ENCODE measurements at places on chromosomes 13 and 19.

- DNase-seq = peak; percentile 41
- peaks cover 45% of the 10 kb centered on the region for H3K4me1 ChIP-seq
- H3K4me3 ChIP-seq = no peak overlapping the region
- H3K36me3 ChIP-seq = peaks cover 17% of the 10 kb centered on the region
- peak overlapping the region; percentile 57 for H3K27ac ChIP-seq
- no peaks in the 10 kb centered on the region for H3K27me3 ChIP-seq
Observed at GRCh38 chr19:46890423-46891170, 29.8 kb downstream of the ARHGAP35 start.

DNA sequence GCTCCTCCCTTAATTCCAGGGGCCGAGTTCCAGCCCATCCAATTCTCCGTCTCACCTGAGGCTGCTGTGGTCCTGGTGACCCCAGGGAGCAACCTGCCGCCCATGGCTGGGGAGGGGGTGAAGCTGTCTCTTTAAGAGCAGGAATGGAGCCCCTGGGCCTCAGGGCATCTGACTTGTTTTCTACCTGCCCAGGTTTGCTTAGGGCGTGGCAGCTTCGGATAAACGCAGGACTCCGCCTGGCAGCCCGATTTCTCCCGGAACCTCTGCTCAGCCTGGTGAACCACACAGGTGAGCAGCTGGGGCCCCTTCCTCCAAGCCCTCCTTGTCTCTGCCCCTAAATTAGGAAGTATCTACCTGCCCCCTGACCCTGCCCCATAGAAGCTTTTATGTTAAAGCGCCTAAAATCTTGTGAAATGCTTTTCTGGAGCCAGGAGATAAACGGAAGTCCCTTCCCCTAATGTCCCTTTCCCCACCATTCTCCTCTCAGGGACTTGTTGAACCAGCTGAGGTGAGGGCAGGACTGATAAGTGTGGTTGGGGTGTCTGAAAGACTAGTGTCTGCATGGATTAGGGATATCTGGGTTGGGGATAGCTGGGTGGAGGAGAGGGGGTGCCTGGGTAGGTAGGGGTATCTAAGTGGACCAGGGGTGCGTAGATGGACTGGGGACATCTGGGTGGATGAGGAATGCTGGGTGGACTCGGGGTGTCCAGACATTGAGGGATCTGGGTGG, 614 bp downstream of the FXYD3 start:
- peak; percentile 79 for DNase-seq
- no peaks in the 10 kb centered on the region for H3K27me3 ChIP-seq
- H3K36me3 ChIP-seq = peaks cover 7% of the 10 kb centered on the region
- peaks cover 54% of the 10 kb centered on the region for H3K4me1 ChIP-seq

GRCh38 chr13:52599848-52600603, 42.2 kb upstream of the HNRNPA1L2 start:
- peak overlapping the region; percentile 78 for H3K4me3 ChIP-seq
- no peaks in the 10 kb centered on the region for H3K36me3 ChIP-seq
- DNase-seq = peak; percentile 44
- peaks cover 17% of the 10 kb centered on the region for H3K4me1 ChIP-seq
- no peaks in the 10 kb centered on the region for H3K27me3 ChIP-seq
- H3K27ac ChIP-seq = peak overlapping the region; percentile 96

GRCh38 chr13:78876915-78877549, 218.1 kb upstream of the OBI1 start:
- peaks cover 14% of the 10 kb centered on the region for H3K27me3 ChIP-seq
- H3K4me3 ChIP-seq = no peak overlapping the region
- no peak overlapping the region for H3K27ac ChIP-seq
- DNase-seq = no peak

DNA sequence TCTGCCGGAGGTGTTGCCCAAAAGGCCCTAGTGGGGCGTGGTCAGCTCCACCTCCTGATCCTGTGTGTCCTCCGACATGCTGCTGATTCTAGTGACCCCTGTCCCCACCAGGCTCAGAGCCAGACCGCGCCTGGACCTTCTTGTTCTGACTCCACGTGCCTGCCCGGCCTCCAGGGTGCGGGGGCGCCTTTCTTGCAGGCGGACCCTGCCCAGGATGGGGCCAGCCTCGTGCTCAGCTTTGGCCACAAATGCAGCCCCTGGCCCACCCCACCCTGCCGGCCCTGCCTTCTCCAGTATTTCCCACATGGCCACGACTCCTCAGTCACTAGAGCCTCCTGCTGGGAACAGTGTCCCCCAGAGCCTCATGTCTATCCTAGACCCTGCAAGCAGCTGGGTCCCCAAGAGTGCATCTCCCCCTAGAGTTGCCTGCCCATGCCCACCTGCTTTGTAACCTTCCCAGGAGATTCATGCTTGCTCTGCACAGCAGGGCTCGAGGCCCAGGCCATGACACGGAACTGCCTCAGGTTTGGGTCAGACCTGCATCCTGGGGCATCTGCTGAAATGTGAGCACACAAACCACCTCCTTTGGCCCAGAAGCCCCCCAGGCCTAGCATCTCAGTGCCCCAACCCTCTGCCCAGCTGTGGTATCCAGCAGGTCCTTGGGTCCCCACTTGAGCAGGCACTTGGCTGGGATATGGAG, 27.0 kb downstream of the TMEM161A start:
- H3K27me3 ChIP-seq = no peaks in the 10 kb centered on the region
- no peak overlapping the region for H3K4me3 ChIP-seq
- H3K27ac ChIP-seq = no peak overlapping the region
- no peak for DNase-seq
- H3K4me1 ChIP-seq = no peaks in the 10 kb centered on the region

DNA sequence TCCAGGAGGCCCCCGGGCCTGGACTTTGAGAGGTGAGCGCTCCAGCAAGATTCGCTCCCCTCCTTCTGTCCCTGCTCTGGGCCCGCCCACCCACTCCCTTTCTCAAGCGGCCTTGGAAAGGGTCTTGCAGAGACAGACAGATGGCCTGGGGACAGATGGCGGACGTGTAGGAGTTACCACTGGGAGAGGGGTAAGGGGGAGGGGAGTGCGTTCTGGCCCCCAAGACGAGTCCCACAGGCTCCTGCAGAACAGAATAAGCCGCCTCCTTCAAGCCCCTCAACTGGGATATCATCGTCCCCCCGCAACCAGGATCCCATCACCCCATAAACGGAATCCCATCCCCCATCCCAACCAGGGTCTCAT, 3.6 kb upstream of the TNFAIP8L1 start:
- peaks cover 23% of the 10 kb centered on the region for H3K4me1 ChIP-seq
- H3K36me3 ChIP-seq = no peaks in the 10 kb centered on the region
- H3K27me3 ChIP-seq = no peaks in the 10 kb centered on the region
- H3K27ac ChIP-seq = no peak overlapping the region
- no peak for DNase-seq

DNA sequence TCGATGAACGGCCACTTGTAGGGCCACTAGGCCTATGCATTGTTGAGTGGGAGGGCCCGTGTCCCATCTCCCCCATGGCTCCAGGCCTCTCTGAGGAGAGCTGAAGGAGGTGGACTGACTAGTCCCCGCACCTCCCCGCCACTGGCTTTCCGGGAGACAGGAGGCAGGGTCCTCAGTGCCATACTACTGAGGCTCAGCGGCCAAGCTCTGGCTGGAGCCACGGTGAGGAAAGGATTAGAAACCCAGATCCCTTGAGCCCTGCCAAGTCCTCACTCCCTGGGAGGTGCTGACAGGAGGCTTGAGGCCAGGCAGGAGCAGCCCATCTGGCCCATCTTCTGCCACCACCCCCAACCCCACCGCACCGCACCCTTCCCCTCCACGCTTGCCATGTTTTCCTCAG, 29.0 kb downstream of the CCDC8 start:
- no peak overlapping the region for H3K4me3 ChIP-seq
- peaks cover 94% of the 10 kb centered on the region for H3K36me3 ChIP-seq
- no peak for DNase-seq
- no peaks in the 10 kb centered on the region for H3K27me3 ChIP-seq
- no peak overlapping the region for H3K27ac ChIP-seq

DNA sequence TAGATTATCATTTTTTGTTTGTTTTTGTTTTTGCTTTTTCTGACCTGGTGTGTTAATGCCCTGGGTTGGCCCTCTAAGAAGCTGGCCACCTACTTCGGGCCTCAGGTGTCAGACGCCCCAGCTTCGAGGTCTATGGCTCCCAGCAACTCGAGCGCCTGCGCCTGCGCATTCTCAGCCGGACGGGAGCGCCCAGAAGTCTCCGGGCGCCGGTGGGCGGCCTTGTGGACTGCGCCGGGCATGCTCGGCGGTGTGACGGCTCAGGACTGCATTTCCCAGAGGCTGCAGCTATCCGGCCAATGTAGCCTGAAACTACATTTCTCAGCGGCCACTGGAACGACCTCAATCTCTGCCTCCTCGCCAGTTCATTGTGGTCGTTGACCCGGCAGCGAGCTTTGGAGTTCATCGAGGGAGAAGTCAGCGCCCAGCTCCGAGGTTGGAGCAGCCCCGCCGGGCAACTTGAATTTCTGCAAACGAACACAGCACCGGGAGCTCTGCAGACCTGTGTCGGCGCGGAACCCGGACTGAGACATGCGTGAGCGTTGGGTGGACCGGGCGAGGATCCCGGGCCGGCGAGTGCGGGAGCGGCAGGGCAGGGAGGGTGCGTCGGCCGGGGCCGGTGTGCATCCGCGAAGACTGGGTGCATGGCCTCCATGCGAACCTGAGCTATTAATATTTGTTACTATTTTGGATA, at the start of gene ZNF30:
Gene ZNF30, plus strand, starts transcription at position 219 of the 691 bp plus-strand sequence. CDS start 3,045 bp downstream, outside the sequence.
- peak within 1 kb of the TSS; percentile 71 for H3K27ac ChIP-seq
- no peaks in the 10 kb centered on the region for H3K27me3 ChIP-seq
- H3K36me3 ChIP-seq = peaks cover 21% of the 10 kb centered on the region
- H3K4me1 ChIP-seq = peaks cover 4% of the 10 kb centered on the region

DNA sequence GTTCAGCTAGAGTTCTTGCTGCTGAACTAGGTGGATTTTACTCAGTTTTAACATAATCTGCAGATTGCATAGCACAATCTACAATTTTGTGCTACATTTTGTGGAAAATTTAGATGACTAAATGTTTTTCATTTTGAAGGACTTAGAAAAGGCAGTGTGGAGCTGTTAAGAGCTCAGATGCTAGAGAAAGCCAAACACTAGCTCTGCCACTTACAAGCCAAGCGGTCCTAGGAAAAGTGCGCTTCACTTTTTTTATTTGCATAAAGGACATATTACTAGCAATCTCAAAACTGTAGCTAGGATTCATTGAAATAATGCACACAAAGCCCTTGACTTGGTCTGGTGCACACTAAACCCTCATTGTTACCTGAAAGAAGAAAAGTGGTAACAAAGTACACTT, 8.1 kb upstream of the CSNK1A1L start:
- no peak overlapping the region for H3K27ac ChIP-seq
- H3K4me1 ChIP-seq = no peaks in the 10 kb centered on the region
- no peak for DNase-seq
- no peaks in the 10 kb centered on the region for H3K36me3 ChIP-seq
- H3K27me3 ChIP-seq = no peaks in the 10 kb centered on the region
- no peak overlapping the region for H3K4me3 ChIP-seq

DNA sequence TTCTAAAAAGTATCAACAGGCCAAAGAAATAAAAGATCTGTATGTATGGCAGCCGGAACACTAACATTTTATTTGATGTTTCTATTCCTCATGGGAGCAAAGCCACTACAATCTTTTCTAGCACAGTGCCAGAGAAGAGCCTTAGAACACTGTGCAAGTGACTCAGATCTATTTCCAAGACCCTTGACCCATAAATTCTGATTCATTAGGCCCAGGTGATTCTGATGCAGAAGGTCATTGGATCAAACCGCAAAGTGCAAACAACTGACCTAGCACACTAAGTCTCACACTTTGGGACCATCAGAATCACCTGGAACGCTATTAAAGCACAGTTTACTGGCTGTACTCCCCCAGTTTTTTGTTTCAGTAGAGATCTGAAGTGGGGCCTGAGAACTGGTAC, 87.6 kb downstream of the MYCBP2 start:
- H3K27ac ChIP-seq = no peak overlapping the region
- no peaks in the 10 kb centered on the region for H3K4me1 ChIP-seq
- peaks cover 24% of the 10 kb centered on the region for H3K36me3 ChIP-seq
- no peaks in the 10 kb centered on the region for H3K27me3 ChIP-seq

DNA sequence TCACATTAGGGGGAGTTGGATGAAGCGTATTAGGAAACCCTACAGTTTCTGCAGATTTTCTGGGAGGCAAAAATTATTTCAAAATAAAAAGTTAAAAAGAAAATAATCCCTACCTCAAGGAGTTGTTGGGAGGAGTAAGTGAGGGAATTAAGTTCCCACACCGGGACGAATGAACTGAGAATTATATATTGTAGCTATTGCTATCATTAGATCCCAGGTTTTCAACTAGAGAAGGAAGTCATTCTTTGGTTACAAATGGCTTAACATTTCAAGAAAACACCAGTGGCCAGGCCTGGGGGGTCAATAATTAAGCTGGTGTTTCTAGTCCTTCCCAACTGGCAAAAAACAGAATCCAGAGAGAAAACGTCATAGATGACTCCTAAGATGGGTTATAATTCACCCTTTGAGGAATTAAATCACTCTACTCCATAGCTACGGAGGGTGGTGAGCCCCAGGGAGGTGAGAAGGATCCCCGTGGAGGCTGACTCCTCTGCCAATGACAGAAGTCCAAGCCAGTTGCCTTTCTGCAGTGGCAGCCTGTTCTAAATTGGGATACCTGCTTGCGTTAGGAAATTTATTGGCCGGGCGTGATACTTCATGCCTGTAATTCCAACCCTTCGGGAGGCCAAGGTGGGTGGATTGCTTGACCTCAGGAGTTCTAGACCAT, 1.2 kb upstream of the MYDGF start:
- H3K27me3 ChIP-seq = no peaks in the 10 kb centered on the region
- H3K27ac ChIP-seq = no peak overlapping the region
- peak overlapping the region; percentile 86 for H3K4me3 ChIP-seq

- peaks cover 7% of the 10 kb centered on the region for H3K4me1 ChIP-seq
- H3K27ac ChIP-seq = no peak overlapping the region
- DNase-seq = no peak
- H3K36me3 ChIP-seq = peaks cover 5% of the 10 kb centered on the region
- no peaks in the 10 kb centered on the region for H3K27me3 ChIP-seq
Observed at GRCh38 chr13:43494206-43494605, 292.6 kb downstream of the ENOX1 start.

- peak overlapping the region; percentile 99 for H3K27ac ChIP-seq
- H3K4me1 ChIP-seq = peaks cover 25% of the 10 kb centered on the region
- H3K36me3 ChIP-seq = no peaks in the 10 kb centered on the region
Observed at GRCh38 chr19:44587963-44588770, 25.2 kb upstream of the IGSF23 start.

- DNase-seq = no peak
- H3K27me3 ChIP-seq = peaks cover 7% of the 10 kb centered on the region
- no peaks in the 10 kb centered on the region for H3K36me3 ChIP-seq
- no peaks in the 10 kb centered on the region for H3K4me1 ChIP-seq
Observed at GRCh38 chr19:17977488-17977887, 10.6 kb downstream of the KCNN1 start.

DNA sequence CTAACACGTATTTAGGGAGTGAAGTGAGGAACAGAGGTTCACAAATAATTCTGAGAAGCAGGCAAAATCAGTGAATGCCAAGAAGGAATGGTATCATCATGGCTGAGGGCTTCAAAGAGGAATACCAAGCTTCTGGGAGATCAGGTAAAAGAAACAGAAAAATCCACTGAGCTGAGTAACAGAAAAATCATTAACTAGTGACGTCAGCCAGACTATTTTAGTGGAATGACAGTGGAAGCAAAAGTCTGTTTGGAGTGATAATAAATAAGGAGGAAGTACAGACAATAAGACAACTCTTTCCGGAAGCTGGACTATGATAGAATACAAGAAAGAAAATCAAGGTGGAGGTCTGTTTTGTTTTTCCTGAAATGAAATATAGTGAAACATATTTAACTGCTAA, 83.5 kb downstream of the SACS start:
- H3K36me3 ChIP-seq = peaks cover 41% of the 10 kb centered on the region
- peaks cover 26% of the 10 kb centered on the region for H3K4me1 ChIP-seq
- no peak for DNase-seq
- no peaks in the 10 kb centered on the region for H3K27me3 ChIP-seq

- no peaks in the 10 kb centered on the region for H3K36me3 ChIP-seq
- no peaks in the 10 kb centered on the region for H3K27me3 ChIP-seq
- H3K27ac ChIP-seq = no peak overlapping the region
- H3K4me1 ChIP-seq = peaks cover 7% of the 10 kb centered on the region
- DNase-seq = peak; percentile 11
Observed at GRCh38 chr13:76758738-76759137, 127.5 kb downstream of the KCTD12 start.

Data from MCF 10A (cell line).